T-helper 2 cell (primary cell): ENCODE measurements at places on chromosomes 5 and 9.
A peak's percentile ranks its signal among the peaks of the same experiment; 100 is the strongest.

DNA sequence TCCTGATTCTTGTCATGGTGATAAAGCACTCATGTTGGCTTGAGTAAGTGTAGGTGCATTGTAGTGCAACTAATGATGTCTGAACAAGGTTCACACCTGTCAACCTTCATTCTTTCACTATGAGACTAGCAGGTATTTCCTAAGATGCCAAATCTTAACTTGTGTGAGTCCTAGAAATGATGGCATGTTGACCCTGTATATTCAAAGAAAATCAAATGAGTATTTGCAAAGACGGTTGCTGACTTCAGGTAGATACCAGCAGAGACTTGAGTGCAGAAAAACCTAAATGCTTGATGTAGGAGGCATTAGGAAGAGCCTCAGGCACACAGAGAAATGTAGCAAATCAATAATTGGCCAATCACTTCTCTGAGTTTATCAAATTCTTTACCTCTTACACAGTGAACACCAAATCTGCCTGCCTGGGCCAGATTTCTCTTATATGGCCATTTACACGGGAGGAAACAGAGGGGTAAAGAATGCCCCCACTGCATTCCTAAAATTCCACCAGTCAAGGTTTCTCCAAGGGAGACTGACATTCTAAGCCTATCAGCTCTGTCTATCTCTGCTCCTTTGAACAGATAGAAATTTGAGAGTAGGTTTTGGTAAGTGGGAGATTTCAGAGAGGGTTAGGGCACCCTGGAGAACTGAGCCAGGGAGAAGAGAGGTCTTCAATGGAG, 488.6 kb upstream of the WWC1 start:
- DNase-seq = no peak

GRCh38 chr5:136058972-136059354, 30.2 kb downstream of the TGFBI start:
- DNase-seq = no peak

DNA sequence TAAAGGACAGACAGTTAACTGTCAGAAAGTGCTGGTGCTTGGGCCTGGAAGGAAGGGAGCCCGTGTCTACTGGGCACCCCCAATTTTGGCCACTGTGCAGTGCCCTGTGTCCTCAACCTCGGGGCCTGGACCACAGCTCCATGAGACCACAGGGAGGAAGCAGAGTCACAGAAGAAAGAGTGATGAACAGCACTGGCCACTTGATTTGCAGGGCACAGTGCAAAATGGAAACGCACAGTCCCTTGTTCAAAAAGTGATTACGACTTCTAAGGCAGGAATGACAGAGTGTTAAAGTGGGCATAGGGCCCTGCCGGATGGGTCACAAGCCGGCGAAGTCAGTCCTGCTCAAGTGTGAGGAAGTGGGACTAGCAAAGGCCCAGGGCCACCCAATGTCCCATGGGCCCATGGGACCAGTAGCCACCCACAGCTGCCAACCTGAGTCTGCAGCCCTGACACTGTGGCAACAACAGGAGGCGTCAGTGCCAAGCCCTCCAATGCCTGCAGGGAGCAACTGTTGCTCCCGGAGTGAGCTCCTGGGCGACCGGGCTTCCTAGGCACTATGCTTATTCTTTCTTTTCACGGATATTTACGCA, 85.4 kb downstream of the ADAMTS2 start:
- no peak for DNase-seq

- DNase-seq = no peak
Observed at GRCh38 chr5:52760695-52761366, 26.9 kb upstream of the ITGA1 start.

DNA sequence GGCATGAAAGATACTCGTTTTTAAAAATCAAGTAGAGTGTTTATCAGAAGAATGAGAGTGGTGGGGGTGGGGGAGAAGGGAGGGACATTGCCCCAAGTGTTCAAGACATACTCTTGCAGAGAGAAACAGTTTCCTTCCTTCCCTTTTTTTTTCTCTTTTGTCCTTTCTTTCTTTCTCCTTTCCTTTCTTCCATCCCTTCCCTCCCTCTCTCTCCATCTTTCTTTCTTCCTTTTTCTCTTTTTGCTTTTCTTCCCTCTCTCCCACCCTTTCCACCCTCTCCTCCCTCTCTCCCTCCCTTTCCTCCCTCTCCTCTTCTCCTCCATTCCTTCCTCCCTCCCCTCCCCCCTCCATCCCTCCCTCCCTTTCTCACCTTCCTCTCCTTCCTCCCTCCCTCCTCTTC, 478.3 kb upstream of the EDIL3 start:
- no peak for DNase-seq

DNA sequence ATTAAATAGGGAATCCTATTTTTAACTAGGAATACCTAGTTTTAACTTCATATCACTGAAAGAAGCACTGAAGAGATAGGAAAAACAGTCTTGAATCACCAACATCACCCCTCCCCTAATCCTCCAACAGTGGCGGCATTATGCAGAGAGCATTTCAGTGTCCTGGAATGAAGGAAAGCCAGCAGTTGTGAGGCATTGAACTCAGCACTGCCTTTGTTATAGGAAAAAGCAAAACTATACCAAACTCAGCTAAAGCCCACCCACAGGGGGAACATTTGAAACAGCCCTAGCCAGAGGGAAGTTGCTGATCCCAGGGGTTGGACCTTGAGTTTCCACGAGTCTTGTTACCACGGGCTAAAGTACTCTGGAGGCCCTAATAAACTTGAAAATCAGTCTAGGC, 310.6 kb upstream of the EDIL3 start:
- DNase-seq = no peak

DNA sequence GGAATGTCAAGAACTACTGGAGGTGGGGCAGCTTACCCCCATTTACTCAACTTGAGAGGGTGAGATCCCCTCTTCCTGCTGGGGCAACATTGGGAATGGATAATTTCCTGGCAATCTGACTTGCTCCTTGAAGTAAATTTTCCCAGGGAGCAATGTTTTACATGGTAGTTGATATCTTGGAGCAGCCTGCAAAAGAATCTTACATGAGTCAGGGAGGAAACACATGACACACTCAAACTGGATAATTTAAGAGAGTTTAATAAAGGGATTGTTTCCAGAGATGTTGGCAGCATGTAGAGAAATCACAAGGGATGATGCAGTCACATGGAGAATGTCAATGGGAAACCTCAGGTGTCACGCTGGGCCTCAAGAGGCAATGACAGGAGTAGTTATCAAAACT, 212.5 kb downstream of the GAS1 start:
- no peak for DNase-seq

DNA sequence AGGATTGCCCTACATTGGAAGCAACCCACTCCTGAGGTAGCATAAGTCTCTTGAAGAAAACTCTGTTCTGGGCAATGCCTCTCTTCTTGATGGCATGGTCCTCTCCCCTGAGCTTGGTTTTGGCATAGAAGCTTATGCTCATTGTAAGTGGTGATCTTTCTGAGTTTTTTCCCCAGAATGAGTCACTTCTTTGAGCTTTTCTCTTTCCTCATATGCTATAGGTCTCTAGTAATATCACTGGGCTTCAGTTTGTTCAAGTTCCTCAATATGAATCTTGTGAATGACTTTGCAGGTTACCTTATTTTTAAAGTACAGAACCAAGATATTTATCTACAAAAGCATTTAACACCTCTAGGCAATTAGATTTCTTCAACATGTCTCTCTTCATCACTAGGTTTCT, 76.5 kb upstream of the ATG10 start:
- no peak for DNase-seq

DNA sequence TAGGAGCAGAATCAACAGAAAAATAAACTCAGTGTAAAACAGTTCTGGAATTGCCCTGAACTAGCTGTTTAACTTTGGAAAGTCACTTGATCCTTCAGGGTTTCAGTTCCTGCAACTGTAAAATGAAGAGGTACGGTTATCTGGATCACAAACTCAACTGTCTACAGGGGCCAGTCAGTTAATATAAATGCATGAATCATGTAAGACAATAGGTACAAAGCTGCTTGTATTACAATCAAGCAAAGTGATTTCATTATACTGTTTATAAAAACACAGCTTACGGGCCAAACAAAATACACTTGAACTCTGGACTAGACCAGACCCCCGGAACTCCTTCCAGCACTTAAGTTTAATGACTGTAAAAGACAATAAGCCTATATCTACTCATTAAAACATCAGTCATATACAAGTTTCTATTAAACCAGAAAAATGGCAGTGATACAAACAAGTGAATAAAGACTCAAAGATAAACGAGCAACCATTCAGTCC, 73.0 kb downstream of the MRPS27 start:
- DNase-seq = no peak

DNA sequence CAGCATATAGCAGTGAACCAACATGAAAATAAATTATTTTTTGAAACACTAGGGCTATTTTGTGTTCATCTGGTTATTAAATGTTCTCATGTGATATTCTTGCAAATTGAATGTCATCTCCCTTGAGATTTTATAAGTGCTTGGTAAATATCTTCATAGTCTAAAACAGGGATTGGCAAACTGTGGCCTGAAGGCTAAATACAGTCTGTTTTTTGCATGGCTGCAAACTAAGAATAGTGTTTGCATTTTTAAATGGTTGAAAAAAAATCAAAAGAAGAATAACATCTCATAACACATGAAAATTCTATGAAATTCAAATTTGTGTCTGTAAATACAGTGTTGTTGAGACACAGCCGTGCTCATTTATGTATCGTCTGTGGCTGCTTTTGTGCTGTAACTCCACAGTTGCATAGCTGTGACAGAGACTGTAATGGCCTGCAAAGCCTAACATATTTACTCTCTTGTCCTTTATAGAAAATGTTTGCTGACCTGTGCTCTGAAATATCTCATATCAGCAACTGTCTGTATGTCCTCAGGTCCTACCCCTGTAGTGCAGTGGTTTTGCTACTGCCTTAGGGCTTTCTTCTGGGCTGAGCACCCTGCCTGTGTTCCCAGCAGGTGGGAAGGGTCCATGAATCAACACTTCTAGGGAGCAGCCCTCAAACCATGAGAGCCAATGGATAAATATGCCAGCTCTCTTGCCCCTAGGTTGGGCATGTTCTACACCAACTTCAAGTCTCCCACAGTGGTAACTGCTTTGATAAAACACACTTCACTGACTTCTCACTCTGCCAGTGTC, 41.7 kb upstream of the ARRDC3 start:
- DNase-seq = no peak

GRCh38 chr9:128651798-128652197, 4.8 kb downstream of the DYNC2I2 start:
- DNase-seq = no peak

DNA sequence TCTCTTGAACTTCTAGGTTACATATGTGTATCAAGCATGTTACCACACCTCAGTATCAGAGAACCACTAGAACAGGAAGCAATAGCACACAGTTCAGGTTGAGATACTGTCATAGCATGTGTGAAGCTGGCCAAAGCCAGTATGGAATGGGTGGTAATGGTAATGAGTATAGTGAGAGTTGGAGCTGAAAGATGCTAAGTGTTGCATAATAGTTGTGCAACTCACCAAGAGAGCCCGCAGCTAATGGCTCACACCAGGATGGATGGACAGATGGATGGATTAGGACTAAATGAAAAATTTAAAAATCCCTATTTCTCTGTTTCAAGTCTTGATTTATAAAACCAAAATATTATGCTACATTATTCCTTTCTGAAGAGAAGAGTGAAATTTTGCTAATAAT, 53.4 kb upstream of the KCNN2 start:
- no peak for DNase-seq

GRCh38 chr9:113564498-113565237, 101.1 kb downstream of the RGS3 start:
- no peak for DNase-seq

DNA sequence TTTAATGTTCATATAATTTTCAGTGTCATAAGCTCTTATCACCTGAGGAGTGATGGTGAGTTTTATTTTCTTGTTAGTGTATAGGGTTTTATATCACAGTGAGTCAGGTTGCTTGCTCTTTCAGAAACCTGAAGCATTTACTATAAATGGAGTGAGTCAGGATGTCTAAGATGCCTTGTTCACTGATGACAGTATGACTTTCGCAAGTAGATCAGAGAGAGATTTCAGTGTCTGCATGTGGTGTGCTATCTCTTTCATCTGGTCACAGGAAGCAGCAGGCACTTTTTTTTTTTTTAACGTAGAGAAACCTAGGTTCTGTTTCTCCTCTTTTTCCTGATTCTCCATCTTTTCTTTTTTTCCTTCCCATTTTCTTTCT, 237.1 kb downstream of the DMRTA1 start:
- DNase-seq = no peak

DNA sequence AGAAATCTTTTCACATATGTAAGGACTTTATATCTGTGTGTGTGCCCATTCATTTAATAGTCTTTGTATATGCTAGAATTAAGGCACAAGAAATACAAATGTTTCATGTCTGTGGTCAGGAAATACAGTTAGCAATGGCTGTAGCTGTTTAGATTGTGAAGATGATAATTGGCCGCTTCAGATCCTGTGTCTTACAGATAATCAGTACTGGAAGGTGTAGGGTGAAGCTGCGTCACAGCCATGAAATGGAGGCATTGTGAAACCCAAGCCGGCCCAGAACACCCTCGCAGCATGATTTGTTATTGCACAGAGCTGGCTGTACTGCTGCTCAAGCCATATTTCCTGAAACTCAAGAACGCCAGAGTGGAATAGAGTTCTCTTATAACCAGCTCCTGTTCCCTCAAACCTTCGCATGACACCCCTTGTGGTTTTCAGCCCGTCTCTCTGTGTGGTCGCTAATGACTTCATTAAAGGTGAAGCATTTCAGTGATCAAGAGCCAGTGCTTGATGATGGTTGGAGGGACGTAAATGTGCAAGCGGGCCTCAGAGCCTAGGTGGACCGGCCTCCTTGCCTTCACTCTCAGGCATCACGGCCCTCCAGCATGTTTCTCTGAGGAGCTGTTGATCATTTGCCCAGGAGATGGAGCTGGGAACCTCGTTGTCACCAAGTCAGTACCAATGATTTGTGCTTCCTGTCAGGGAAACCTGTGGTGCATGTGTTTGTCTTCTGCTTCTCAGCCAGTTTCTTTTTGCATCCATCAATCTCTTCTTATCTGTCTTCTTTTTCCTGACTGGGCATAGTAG, 80.1 kb downstream of the F2RL2 start:
- DNase-seq = peak; percentile 76

GRCh38 chr5:150079909-150080461, 6.4 kb downstream of the CSF1R start:
- no peak for DNase-seq

- no peak for DNase-seq
Observed at GRCh38 chr9:121852241-121852640, 200.8 kb downstream of the DAB2IP start.

GRCh38 chr5:91423871-91424270, 40.8 kb upstream of the ARRDC3 start:
- no peak for DNase-seq
